ENCODE measurements at places on chromosomes 16 and 17. TPM values are rescaled to one million over a fixed set of nuclear protein-coding genes. Genes with fewer than 3 reads are reported as not detected.

Gene TMIGD1
- total RNA-seq = 168 TPM

Gene ADAMTS18
- not detected for total RNA-seq

Gene PTX4
- not detected for total RNA-seq

Gene HAP1
- total RNA-seq = 5.0 TPM

Measured in Peyer's patch (tissue), 4 donors.